ENCODE measurements at places on chromosomes 6 and 20.

GRCh38 chr6:106159531-106159940, 73.4 kb downstream of the PRDM1 start:
- no peak for DNase-seq

- no peak for DNase-seq
These were observed 369.1 kb upstream of the MARCKS start for GRCh38 chr6:113488061-113488460.

DNA sequence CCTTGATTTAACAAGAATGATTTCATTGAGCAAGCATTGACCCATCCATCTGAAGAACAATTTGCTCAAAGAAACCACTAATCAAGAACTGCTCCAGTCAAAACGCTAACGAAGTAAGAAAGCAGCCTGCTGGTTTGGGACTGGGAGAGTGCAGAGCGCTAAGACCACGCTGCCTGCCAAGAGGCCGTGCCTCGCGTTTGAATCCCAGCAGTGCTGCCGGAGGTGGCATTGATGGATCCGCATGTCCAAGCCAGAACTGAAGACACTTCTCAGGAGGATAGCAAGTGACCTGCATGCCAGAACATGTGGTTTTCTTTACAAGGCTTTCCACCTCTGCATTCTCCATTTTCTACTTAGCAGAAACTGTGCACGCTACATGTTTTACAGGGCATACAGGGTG, 105.2 kb upstream of the FOXC1 start:
- no peak for DNase-seq

- DNase-seq: no peak
These were observed 390.4 kb downstream of the SYNE1 start for GRCh38 chr6:152246554-152247337.

GRCh38 chr6:109816452-109817374, 125.6 kb downstream of the FIG4 start:
- DNase-seq: no peak

GRCh38 chr6:49913636-49914375, 47.5 kb upstream of the CRISP1 start:
- no peak for DNase-seq

- DNase-seq: no peak
These were observed 94.5 kb upstream of the MARCKS start for GRCh38 chr6:113762641-113763040.

- no peak for DNase-seq
These were observed 159.2 kb downstream of the RPS12 start for GRCh38 chr6:132973514-132973993.

- DNase-seq: peak; percentile 3
These were observed 174.4 kb upstream of the RIN2 start for GRCh38 chr20:19583532-19584175.

DNA sequence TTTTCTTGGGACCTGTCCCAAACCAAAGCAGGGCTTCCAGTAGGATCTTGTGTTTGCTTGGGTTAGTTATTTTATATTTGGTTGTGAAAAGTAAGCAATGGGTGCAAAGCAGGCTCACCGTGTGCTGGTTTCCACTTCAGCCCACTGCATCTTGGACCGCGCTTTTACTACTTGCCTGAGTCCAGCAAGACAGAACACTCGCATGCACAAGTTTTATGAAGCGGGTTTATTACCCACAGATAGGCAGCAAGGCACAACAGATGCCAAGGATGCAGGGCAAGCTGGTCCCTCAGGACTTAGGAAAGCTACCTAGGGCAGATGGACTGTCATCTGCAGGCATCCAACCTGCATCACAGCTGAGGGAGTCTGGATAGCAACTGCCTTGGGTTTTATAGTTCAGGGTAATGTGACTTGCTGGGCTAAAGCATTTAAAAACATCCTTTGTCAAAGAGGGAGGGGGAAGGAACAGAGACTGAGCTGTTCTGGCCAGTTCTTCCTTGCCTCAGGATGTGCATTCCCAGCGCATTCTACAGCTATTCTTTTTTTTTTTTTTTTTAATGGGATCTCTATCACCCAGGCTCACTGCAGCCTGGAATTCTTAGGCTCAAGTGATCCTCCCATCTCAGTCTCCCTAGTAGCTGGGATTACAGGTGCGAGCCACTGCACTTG, 18.5 kb downstream of the CITED2 start:
- no peak for DNase-seq

- no peak for DNase-seq
These were observed 85.9 kb downstream of the SYNJ2 start for GRCh38 chr6:158067436-158068015.

Data from stimulated activated CD4-positive, alpha-beta T cell treated with anti-CD3 and anti-CD28 coated beads, Interleukin-15, amount 100 ng/mL, for 1 hour (primary cell).